ENCODE measurements at places on chromosomes 2 and 18. TPM values are rescaled to one million over a fixed set of nuclear protein-coding genes. Genes with fewer than 3 reads are reported as not detected.

Gene STAT4
- total RNA-seq: 10.4 TPM

Gene BCL2
- 12.3 TPM for total RNA-seq

DNA sequence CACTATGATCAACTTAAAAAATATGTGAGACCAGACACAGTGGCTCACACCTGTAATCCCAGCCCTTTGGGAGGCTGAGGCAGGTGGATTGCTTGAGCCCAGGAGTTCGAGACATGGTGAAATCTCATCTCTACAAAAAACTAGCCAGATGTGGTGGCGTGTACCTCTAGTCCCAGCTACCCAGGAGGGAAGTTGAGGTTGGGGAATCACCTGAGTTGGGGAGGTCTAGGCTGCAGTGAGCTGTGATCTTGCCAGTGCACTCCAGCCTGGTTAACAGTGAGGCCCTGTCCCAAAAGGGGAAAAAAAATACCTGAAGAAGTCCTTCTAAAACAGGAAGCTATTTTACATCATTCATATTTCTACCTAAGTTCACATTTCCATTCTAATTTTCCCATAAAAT, 144.0 kb downstream of the EML6 start:
- DNase-seq: no peak

DNA sequence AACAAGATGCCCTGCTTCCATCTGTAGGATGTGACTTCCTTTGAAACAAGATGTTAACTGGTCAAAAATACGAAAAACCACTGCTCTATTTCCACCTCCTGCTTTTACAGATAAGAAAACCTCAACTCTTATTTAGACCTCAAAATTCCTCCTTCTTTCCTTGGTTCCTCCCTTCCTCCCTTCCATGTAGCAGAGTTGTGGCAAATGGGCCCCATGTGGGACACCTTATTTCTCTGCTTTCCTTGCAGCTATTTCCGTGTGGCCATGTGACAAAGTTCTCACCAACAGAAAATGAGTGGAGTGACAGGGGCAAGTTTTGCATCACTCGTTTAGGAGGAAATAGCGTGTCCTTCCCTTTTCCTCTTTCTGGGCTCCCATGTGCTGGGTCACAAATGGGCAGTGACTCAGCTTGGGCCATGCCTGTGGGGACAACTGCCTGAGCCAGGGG, 69.4 kb upstream of the SMAD2 start:
- no peak for DNase-seq

DNA sequence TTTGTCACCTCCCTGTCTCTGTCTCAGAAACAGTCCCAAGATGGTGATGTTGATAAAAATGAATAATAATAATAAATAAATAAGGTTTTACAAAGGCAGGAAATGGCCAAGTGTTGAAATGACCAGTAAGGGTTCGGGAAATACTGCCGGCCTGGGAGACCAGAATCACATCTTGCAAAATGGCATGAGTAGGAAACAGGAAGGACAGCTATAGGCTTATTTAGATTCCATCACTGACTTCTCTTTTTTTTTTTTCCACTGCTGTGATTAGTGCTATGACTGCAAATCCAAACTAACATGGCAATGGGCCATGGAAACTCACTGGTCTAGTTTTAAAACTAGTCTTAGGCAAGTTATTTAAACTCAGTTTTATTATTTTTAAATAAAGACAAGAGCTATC, 60.6 kb downstream of the SCN1A start:
- DNase-seq: no peak

DNA sequence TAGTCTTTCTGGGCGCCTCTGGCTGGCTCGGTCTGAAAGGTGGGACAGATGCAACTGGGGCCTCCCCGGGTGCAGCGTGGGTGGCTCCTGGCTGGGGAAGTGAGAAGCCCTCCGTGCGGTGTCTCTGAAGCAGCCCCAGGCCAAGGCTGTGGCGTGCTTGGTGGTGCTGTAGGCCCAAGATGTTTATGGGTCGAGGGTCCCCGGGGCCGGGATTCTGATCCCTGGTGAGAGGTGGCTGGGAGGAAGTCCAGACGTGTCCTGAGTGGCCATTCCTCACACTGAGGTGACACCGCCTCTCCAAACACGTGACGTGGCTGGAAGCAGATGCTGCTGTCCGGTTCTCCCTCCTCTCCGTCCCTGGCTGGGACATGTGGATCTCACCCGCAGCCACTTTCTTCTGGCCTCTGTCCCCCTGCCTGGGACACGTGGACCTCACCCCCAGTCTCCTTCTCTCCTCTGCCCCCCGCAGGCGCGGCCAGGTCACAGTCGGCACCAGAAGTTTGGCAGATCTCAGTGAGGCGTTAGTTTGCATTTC, 12.6 kb downstream of the RTP5 start:
- DNase-seq: peak; percentile 14

- no peak for DNase-seq
Measured at GRCh38 chr2:238164906-238165287, 6.1 kb downstream of the ERFE start.

DNA sequence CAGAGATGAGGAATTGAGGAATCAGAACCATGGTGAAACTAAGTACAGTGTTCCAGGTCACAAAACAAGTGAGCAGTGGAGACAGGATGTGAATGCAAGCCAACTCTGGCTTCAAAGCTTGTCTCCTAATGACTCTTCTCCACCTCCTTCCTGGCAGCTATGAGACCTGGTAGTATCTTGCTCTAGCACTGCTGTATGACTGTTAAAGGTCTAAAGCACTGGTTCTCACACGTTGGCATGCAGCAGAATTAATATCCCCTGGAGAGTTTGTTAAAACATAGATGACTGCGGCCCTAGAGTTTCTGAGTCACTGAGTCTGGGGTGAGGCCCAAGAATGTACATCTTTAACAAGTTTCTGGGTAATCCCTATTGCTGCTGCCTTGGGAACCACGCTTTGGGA, 63.3 kb downstream of the SUCLG1 start:
- DNase-seq: no peak

DNA sequence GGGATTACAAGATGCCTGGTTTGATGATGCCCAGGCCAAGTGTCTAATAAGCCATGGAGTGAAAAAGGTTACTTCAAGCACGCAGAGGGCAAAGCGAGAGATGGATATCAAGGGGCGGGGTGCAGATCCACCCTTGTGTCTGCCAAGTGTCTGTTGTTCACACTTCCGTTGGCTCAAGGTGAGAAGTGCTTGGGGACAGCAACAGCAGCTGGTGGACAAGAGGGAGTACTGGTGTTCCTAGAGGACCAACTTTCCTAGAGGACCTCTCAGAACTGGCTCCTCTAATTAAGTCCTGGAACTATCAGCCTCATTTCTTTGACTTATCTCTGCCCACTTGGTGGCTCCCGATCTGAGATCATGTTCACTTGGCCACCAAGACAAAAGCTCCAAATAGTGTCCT, 299.1 kb downstream of the PRKCE start:
- DNase-seq: no peak

GRCh38 chr18:55444536-55444935, 143.5 kb downstream of the TCF4 start:
- DNase-seq: no peak
